Mammary epithelial cell (primary cell): ENCODE measurements at places on chromosomes 1 and 21. TPM values are rescaled to one million over a fixed set of nuclear protein-coding genes. Genes with fewer than 3 reads are reported as not detected.

- DNase-seq = no peak
Observed at GRCh38 chr21:30979054-30979453, 59.2 kb downstream of the KRTAP19-8 start.

AMY1A gene
- total RNA-seq = not detected in 2 replicates

DNA sequence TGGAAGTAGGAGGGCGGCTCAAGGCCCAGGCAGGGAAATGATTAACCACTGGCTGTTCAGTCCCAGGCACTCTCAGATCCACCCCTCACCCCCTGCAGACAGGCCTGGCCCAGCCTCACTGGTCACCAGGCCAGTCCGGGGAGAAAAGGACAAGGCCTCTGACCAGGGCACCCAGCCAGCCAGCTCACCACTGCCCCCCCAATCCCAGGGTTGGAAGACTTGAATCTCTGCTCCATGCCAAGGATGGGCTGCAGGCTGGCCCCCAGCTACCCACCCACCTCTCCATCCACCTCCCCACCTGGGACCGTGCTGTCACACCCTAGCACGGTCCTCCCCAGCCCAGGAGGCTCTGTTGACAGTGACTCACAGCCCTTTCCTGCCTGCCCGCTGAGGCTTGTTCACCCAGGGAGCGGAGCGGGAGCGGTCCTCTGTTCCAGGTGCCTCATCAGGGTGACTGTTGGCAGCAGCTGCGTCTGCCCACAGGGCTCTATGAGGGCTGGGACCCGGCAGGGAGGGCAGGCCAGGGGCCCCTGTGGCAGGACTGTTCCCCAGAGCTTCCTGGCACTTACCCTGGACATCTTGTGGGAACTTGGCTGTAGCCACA, 2.2 kb downstream of the LAD1 start:
- peak; percentile 92 for DNase-seq

ACTA1 gene
- not detected in 2 replicates for total RNA-seq

RNU1-3 gene
- under 0.01 TPM for total RNA-seq

DNA sequence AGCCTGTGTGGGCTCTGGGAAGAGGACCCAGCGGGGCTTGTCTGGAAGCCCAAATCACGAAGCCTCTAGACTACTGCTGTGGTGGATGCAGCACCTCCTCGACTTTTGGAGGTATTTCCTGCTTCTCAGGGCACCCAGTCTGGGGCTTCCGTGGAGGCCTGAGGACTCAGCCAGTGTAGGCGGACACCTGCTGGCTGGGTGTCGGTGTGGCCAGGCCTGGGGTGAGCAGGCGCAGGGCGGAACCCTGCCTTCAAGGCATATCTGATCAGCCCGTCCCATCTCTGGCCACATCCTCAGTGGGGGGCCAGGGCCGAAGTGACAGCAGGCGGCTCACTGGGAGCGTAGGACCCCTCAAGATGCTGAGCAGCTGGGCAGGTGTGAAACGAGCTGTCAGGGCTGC, 6.9 kb downstream of the PLCH2 start:
- no peak for DNase-seq

- peak; percentile 92 for DNase-seq
Observed at GRCh38 chr1:237879195-237879594, 11.5 kb downstream of the ZP4 start.

- no peak for DNase-seq
Observed at GRCh38 chr1:74422421-74423292, 89.8 kb downstream of the LRRC53 start.

PPM1J gene
- total RNA-seq = 6.2 TPM
